ENCODE measurements at places on chromosomes 12 and 14. TPM values are rescaled to one million over a fixed set of nuclear protein-coding genes. Genes with fewer than 3 reads are reported as not detected.
A peak's percentile ranks its signal among the peaks of the same experiment; 100 is the strongest.

DNA sequence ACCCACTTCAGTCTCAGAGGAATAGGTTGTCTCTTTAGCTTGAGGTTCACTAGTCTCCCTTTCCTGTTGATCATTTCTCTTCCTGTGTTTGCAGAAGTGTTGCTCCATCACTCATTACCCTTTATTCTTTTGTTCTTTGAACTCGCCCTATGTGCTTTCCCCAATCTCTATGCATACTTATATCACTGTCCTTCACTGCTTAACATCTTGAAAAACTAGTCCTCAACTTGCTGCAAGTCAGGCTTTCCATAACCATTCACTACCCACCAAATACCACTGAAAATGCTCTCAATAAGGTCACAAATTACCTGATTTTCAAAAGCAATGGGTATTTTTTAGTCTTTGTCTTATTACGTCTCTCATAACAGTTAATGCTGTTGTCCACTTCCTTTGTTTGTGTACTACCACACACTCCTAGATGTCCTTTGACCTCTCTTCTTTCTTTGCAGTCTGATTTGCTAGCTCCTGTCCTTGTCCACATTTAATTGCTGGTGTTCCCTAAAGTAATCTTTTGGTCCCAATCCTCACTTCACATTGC is 80.8 kb downstream of the RIC8B start:
- DNase-seq: no peak

DNA sequence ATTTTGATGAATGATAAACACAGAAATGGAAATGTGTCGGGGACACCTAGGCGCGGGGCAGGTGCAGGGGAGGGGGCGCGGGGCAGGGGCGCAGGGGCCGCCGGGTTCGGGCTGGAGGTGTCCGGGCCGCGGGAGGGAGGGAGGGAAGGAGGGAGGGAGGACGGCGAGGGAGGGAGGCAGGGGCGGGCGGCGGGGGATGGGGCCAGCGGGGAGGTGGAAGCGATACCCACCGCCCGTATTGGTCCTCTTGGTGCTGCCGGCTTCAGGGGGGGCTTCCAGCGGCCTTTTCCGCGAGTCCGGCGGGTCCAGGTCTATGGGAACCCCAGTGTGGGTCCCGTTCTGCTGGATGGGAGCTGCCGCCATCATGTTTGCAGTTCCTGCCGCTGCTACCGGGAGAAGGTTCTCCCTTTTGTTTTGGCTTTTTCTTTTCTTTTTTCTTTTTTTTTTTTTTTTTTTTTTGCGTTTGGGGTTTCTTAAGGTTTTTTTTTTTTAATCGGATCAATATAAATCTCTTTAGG is 703 bp downstream of the NOVA1 start:
- no peak for DNase-seq

GRCh38 chr12:114479831-114480230 is 73.9 kb upstream of the TBX5 start:
- no peak for DNase-seq

DNA sequence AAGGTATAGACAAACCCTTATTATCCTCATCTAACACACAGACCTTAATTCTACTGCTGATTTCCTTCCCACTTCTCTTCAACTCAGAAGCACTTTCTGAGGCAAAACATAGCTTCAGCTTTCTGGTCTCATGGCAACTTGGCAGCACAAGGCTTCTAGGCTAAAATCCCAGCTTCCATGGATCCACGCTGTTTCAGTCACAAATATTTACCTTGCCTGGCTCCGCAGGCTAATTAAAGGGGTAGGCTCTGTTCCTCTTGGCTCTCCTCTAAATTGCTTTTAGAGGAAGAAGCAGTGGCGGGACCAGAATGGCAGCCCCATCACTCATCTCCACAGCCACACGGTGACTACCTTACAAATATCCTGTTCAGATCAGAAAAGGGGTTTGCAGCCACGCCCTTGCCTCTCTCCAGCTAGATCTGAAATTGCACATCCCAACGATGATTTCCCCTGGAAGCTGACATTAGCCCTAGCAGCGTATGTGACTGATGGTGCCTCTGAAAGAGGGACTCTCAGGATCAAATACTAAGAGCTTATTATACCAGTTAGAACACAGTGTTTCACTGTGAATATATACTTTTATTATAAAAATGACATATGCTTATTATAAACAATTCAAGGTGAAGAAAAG is 221.5 kb upstream of the NUDT4 start:
- DNase-seq: peak; percentile 74

- DNase-seq: no peak
These were observed 1.3 kb downstream of the TMEM233 start for GRCh38 chr12:119594772-119595445.

DNA sequence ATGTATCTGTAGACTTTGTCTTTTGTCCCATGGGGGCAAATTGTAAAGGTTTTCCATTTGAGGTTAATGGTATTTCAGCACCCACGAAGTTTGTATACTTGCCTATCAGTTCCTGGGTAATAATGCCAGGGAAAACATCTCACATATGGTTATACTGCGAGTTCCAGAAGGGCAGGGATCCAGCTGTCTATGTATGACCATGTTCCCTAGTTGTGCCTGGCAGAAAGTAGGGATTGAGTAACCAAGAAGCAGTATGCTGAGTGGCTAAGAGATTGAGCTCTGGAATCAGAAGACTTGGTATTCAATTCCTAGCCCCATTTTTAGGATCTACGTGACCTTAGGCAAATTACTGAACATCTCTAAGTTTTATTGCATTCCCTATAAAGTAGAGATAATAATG is 173.2 kb upstream of the PWP1 start:
- DNase-seq: no peak

Gene DPF3
- total RNA-seq: 5.3 TPM

DNA sequence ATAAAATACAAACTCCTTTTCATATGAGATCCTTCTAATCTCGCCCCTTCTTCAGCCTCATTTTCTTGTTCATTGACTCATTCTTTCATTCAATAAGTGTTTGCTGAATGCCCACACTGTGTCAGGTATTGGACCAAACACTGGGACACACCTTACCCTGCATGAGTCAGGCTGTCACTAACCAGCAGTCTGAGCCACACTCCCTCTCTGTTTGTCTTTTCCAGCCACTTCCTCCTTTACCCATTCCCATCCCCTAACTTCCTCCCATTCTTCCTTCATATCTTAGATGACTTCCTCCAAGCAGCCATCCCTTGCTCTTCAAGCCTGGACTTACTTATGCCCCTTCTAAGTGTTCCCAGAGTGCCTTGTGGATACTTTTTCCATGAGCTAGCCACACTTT is 27.0 kb upstream of the HIF1A start:
- peak; percentile 39 for DNase-seq

GRCh38 chr12:6085841-6086240 is 38.6 kb downstream of the VWF start:
- no peak for DNase-seq

Gene KLRC3
- total RNA-seq: not detected

DNA sequence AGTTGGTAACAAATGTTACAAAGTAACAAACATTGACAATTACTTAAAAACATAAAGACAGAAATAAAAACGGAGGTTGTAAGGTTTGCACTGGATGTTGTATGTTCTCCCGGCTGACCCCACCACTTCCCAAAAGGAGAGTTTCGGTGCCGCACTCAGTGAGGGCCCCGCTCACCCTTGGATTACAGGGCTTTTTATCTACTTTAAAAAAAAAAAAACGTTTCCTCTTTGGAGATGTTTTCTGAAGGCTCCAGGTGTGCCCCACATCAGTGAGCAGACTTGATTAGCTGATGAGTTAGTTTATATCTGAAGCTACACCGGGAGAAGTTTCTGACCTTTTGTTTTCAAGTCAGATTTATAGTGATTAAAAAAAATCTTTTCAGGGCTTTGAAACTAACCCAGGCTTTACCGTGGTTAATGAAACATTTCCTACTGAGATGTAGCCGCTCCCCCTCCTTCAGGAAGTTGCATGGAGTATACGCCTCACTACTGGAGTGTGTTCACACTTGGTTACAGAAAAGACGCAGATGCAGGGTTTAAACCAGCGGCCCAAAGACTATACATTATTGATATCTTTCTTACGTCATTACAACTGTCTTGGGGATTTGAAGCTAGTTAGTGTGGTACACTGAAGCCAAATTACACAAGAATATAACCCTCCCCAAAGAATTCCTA is 38.0 kb upstream of the BCL7A start:
- peak; percentile 50 for DNase-seq

DNA sequence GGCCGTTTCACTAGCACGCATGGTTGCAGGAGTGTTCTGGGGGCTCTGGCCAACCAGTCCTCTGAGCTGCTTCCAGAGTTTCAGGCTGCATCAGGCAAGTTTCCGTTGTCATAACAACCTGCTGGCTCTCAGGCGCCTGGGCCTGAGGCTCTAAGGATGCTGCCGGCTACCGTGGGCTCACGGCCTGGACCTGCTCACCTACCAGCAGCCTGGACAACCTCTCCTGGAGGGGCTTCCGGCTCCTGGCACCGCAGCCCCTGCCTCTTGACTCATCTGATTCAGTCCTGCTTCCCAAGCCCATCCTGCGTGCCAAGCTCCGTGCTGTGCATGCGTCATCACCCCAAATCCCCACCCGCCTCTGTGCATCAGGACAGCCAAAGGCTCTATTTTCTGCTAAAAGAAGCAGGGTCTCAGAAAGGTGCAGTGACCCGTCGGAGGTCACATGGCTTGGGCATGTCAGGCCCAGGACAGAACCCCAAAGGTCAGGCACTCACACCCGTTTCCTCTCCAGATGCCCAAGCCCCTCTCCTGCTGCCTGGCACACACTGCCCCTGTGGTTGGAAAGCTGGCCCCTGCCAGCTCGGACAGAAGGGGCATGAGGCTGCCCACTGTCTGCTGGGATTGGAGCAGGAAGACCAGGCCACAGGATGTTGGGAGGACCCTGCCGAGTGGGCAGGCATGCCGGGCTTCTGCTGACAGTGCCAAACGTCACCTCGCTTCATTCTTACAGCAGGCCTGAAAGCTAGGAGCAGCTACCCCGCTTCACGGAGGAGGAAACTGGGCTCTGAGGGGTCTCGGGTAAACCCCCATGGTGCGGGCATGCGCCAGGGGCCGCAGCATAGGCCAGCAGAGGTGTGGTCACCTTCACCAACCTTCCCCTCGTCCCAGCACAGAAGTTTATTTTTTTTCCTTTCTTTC is 5.7 kb downstream of the BEGAIN start:
- no peak for DNase-seq

DNA sequence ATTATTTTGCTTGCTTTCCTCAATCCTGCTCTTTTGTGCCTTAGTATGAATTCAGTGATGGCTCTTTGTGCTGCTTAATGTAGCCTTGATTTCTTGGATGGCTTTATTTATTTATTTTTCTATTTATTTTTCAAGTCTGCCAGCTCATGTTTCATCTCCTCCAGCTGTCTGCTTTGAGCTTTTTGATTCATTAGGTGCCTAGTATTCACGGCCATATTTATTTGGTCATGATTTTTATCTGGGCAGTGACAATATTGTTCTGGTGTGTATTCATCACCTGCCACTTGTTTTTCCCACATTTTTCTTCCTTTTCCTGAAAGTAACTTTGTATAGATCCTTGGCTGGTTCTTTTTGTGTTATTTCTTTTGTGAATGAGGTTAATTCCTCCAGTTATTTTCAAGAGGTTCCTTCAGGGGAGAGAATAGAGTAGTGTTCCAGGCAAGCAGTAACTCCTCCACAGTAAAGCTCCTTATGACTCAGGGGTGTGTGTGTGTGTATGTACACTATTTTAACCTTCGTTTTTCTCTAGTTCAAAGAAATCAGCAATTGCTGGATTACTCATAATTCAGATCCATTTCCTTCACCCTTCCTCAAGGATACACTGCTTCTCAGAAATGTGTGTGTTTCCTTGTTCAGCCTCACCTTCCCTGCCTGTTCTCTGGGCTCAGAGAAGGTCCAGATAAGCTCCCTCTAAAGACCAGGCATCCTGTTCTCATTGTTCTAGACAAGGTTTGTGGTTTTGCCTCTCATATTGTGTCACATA is 51.6 kb upstream of the PMCH start:
- DNase-seq: no peak

- DNase-seq: no peak
These were observed 192.2 kb downstream of the PRKD1 start for GRCh38 chr14:29735459-29735858.

DNA sequence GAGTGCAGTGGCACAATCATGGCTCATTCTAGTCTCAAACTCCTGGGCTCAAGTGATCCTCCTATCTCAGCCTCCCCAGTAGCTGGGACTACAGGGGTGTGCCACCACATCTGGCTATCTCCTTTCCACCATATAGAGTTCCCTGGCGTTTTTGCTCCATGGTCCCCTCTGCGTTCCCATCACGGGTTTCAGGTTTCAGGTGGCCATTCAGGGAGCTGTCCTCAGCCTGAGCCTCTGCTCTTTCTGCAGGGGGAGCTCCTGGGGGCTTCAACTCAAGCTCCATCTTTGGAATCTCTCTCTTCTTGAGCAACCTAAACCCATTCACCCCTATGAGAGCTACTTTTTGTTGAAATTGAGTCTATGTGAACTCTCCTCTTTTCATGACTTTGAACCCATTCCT is 11.6 kb downstream of the SMIM41 start:
- DNase-seq: no peak

GRCh38 chr12:126974779-126975178 is 1292.2 kb upstream of the TMEM132C start:
- DNase-seq: no peak

Gene HNRNPC
- 223 TPM for total RNA-seq

GRCh38 chr12:10110256-10110844 is 11.6 kb upstream of the CLEC1A start:
- DNase-seq: no peak

Gene ANG
- 46.1 TPM for total RNA-seq

DNA sequence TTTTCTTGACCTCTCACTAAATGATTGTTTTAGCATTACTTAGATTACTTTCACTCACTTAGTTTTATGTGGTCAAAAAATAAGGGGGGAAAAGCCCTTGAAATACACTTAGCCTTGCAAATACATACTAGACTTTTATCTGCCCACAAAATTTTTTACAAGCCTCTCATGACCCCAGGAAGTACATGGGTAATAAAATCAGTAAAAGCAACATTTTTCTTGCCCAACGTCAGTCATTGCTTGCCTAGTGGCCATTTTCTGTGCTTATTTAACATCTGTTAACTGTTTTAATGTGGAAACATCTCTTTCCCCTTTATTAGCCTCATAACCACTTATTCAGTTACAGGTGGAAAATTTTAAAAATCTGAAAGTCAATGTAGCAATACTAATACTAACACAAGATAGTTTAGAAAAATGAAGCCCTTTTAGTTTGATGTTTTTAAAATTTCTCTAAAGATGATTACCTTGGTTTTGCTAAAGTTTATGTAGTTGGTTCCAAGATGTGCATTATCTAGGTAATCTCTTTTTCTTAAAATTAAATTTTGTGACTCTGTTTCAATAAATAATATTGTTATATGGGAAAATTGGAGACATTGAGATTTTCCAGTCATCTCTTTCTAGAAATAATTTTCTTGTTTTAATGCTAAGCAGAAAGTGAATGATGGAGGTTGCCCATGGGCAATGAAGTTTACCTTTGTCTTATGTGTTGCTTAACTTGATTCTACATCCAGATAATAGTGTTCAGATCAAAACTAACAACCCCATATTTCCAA is 175.5 kb downstream of the TMTC2 start:
- no peak for DNase-seq

Data from stomach (tissue), 19 donors.